ENCODE measurements at places on chromosomes 1 and 21. TPM values are rescaled to one million over a fixed set of nuclear protein-coding genes. Genes with fewer than 3 reads are reported as not detected.
A peak's percentile ranks its signal among the peaks of the same experiment; 100 is the strongest.

DNA sequence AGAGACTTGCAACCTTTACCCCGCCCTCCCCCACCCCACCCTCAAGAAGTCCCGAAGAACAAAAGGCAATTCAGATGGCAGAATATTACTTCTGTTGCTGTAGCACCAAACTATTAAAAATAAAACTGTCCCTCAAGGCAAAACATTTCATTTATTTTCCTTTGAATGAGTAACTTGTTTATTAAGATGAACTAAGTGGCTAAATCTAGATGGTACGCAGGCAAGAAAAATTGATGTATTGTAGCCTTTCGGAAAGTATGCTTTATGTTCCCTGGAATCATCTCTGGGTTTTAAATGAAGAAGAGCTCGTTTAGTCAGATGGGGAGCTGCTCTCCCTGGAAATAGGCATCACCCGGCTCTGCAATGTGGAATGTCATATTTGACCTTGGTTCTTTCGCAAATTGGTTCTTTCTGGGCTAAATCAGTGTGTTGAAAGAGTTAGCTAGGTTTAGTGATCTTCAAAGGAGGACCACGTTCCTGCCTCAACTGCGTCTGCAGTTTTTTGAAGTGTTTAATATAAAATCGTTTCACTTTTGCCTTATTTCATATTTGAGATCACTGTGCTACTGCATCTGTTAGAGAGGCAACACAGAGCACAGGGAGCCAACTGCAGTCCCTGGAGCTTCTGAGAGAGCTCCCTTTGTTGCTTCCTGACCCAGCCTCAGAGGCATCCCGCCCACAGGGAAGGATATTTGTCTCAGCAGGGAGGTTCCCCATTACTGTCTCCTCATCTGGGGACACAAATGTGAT lies 61.8 kb downstream of the KIF26B start:
- DNase-seq = peak; percentile 1

- no peak for DNase-seq
Observed at GRCh38 chr1:18552631-18553030, 71.9 kb downstream of the KLHDC7A start.

DNA sequence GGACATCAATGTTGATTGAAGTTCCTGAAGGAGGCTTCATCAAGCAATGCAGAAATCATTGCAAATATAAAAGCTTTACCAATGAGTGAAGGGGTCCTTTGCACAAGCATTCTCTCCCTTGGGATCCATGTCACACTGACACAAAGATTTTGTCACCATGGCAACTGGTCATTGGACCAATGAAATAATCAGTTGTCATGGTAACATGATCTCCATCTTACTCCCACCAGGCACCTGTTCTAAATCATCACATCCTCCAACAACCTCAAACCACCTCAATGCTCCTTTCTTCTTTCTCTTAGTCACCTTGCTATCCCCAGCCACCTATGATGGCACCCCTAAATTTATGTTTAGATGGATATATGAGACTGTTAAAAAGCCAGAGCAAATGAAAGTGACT lies 13.5 kb upstream of the FOXJ3 start:
- no peak for DNase-seq

GRCh38 chr1:43982241-43982640 lies 3.2 kb downstream of the B4GALT2 start:
- no peak for DNase-seq

The AGPAT3 gene
- total RNA-seq = 27.0 TPM

The TMEM82 gene
- total RNA-seq = not detected

DNA sequence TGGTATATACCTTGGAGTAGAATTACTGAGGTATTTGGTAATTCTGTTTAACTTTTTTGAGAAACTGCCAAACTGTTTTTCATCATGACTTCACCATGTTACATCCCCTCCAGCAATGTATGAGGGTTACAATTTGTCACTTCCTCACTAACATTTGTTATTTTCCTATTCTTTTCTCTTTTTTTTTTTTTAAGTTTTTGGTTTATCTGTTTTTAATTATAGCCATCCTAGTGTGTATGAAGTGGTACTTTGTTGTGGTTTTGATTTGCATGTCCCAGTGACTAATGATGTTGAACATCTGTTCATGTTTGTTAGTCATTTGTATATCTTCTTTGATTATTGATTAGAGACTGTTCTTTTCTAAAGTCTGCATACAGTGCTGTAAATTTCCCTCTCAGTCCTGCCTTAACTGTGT lies 147.3 kb downstream of the HS2ST1 start:
- DNase-seq = peak; percentile 33

- no peak for DNase-seq
Observed at GRCh38 chr1:111895469-111895868, 94.0 kb downstream of the KCND3 start.

- DNase-seq = no peak
Observed at GRCh38 chr1:232952514-232953499, 2.4 kb downstream of the NTPCR start.
